ENCODE measurements at places on chromosomes 12 and 14.
A peak's percentile ranks its signal among the peaks of the same experiment; 100 is the strongest.

DNA sequence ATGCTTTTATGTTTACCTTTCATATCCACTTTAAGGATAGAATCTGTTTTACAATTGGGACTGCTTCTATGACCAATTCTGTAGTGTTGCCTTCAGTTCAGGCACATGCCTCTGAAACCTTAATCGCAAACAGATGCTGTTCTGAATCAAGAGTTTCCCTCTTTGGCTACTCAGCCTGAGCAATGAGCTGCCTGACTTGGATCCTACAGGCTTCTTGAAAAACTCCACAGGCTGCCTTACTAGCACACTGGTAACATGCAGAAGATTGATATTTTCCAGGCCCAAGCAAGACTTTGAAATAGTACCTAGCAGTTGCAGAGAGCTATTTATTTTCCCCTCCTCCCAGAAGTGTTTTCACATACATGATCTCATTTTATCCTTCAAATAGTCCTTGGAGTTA is 34.8 kb upstream of the PMCH start:
- DNase-seq: no peak

DNA sequence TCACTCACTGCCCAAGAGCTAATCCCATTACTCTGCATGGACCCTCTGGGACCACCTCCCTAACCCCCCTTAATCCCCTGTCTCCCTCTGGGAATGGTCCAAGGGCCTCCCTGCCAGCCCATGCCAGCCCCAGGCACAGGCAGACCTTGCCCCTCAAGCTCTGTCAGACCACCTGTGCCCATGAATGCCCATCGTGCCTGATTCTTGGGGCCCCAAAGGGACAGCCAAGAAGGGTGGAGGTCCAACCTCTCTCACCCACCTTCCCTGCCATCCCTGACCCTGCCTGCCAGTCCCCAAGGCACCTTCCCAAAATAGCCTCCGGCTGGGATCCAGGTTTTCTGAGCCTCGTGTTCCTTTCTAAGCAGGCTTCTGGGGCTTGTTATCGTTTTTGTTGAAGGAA is 20.8 kb upstream of the VSX2 start:
- no peak for DNase-seq

- no peak for DNase-seq
These were observed 209.6 kb upstream of the SLC16A7 start for GRCh38 chr12:59386236-59386635.

GRCh38 chr12:18340786-18341185 is 79.5 kb downstream of the PIK3C2G start:
- no peak for DNase-seq

GRCh38 chr12:52246720-52247621 is 13.9 kb downstream of the KRT7 start:
- DNase-seq: no peak

DNA sequence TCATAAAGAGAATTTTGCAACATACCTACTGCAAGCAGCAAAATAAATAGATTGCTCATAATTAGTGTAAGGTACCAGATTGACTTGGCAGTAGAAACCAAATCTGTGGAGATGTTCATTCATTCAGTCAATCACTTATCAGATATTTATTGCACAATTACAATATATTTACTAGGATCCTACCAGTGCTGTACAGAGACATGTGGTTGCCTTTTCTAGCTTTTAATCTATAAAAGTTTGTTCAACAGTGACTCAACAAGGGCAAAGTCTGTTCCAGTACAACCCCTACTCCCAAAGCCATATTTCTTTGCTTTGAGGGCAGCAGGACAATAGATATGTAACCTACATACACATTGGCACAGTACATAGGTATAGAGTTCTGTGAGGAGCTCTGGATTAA is 27.3 kb downstream of the ABCD2 start:
- no peak for DNase-seq

DNA sequence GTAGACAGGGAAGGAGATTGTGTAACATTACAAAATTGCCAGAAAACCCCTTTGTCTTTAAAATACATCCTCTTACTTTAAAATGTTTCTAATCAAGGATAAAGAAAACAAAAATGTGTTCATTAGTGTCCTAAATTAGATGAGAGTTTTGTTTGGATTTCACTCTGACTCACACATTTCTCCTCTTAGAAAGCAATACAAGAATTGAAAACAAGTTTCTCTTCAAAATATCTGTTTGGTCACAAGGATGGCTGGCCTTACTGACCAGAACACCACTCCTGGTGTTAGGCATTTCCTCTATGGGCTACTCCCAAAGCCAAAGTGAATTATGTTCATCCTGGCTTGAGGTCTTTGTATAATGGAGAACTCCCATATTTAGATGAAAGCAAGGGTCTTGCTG is 6.4 kb downstream of the GUCY2C start:
- DNase-seq: no peak

GRCh38 chr14:52422650-52423356 is 108.7 kb downstream of the PTGER2 start:
- DNase-seq: no peak

DNA sequence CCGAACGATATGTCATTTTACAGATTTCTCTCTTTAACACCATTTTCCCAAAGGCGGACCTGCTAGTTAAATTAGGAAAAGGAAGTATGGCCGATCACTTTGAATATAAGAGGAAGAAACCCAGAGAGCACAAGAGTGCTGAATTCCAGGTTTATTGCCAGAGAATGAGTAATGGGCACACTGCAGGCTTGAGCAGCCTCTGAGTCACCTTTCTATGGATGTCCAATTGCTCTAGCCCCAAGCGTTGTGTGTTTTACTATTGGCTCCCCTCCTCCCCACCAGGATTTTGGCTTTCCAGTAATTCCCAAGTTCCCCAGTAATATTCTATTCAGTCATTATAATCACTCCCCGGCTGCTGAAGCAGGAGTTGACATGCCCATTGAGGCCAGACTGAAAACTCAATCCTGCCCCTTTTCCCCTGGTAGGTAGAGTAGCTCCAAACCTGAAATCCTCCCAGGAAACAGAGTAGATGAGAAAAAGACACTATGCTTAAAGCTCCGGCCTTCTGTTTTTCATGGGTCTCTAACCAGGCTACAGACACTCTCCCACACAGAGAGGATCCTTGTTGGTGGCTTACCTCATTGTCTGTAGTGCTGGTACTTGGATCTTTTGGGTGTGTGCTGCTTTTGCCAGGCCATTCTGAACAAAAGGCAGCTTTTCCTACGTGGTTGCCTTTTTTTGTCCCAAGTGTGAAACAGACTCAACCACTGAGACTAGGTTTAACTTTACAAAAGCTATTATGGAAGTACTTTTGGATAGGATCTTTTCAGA is 704.3 kb upstream of the FLRT2 start:
- DNase-seq: no peak

GRCh38 chr12:49552014-49552413 is 13.2 kb downstream of the KCNH3 start:
- DNase-seq: no peak

DNA sequence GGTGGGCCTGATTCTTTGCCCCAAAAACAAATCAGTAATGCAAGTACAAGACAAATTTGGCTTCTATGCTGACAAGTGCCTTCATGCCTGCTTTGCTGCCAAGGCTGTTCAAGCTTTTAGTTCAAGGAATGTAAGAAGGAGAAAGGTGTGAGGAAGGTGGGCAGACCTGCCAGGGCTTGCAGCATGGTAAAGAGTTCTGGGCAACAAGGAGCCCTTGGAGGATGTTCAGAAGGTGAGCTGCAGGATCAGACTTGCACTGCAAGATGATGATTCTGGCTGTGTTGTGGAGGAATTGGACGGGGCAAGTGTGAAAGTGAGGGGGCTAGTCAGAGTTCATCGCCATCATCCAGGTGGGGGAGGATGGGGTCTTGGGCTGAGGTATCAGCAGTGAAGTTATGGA is 167.9 kb downstream of the NUAK1 start:
- DNase-seq: no peak

- no peak for DNase-seq
These were observed 398.8 kb downstream of the PRKD1 start for GRCh38 chr14:29528889-29529288.

- no peak for DNase-seq
These were observed 8.4 kb upstream of the PPTC7 start for GRCh38 chr12:110591451-110592051.

DNA sequence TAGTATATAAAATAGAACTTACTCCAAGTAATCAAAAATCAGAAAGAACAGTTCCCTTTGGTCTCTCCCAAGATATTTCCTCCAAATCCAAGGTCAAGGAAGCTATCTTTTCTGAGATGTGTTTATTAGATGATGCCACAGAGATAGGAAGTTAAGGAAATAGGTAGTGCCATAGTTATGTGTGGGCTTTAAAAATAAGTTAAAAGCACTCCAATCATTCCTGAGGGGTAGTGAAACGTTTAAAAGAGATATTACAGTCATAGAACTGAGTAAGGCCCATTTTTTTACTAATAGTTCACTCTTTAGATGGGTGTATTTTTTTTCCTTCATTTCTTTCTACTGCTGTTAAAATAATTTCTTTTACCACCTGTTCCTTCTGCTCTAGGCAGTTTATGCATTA is 1630.9 kb upstream of the SEL1L start:
- DNase-seq: no peak

GRCh38 chr12:22306311-22306710 is 28.2 kb downstream of the ST8SIA1 start:
- DNase-seq: no peak

DNA sequence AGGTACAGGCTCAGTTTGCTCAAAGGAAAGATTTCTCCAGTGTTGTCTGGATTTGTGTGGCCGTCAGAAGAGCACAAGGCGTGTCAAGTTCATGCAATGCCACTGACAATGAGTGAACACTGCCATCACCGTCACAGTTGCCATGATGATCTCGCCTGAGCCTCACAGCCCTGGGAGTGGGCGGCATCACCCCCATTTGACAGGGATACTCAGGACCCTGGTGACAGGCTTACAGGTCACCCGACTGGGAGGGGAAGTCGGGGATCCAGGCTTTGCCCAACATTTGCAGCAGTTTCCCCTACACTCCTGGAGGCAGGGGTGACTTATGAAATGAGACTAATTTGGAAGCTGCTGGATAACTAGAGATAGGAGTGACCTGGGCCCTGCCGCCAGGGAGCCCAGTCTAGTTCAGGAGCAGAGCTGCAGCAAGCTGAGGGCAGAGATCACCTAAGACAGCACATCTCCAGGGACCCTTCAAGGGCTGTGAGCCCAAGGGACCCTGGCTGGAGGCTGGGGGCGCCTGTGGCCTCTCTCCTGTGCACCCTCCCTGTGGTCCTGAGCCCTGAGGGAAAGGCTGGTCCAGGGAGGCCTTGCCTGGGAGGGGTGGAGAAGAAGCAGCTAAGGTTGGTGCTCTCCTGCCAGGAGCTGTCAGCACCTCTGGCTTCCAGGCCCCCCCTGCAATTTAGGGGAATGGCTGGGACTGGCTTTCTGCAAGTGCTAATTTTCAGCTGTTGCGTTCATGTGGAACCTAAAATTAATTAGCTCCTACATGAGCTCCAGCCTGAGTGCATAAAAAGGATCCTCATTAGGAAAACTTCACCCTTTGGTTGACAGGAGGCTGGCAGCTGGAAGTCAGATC is 32.4 kb upstream of the BEGAIN start:
- DNase-seq: no peak

DNA sequence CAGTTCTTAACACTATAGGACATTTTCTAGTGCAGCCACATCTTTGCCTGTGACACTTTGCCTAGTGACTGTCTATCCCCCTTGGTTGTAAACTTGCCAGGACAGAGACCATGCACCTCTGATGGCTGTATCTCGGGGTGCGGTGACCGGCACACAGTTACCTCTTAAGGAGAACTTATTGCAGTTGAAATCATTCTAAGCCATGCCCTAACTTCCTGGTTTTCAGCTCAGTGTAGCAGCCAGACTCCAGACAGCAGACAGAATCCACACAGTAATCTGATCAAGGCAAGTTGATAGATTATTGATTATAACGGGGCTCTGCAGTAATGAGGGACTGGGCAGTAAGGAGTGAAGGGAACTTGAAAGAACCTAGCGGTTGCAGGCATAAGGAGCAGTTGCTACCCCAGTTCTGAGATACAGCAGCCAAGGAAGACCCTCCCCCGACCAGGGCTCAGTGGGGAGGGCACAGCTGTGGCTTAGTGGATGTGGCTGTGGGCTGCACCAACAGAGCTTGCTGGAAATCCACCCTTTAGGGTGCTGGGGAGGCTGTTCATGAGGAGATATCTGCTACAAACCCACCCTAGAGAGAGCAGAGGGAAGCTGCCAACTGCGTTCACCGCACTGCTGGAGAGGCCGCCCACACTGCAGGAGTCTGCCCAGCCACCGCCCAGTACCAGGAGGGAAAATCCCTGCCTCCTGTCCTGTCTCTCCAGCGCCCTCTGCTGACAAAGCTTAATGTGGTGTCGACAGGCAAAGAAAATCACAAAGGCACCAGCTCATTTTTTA is 58.2 kb upstream of the BEGAIN start:
- peak; percentile 71 for DNase-seq

DNA sequence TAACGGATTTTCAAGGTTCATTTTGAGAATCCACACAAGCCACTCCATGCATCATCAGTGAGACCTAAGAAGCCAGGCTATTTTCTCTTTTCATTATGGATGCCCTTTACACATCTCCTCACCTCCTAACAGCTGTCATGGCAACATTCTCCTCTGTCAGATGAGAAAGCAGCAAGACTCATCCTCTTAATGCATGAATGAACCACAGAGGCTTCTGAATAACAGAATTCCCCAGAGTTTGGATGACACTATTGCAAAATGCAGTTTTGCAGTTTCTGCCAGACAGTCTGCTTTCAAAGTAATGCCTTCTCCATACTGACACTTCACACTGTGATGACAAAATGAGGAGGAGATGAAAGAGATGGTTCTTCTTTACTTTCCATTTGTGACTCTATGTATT is 286.7 kb upstream of the GRIP1 start:
- DNase-seq: no peak

DNA sequence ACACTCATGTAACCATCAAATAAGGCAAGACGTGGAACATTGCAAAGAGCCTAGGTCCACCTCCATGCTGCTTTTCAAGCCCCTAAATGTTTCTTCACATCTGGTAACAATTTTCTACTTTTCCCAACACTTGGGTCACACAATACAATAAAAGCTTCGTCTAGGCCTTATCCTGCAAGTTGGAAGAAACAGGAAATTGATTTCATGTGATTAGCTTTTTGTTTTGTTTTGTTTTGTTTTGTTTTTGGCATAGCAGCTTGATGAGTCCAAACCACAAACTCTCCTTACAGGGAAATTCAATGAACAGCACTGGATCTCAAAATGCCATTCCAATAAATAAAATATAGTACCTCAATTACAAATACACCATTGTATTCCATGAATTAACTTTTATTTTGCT is 19.3 kb downstream of the TAS2R50 start:
- DNase-seq: no peak

DNA sequence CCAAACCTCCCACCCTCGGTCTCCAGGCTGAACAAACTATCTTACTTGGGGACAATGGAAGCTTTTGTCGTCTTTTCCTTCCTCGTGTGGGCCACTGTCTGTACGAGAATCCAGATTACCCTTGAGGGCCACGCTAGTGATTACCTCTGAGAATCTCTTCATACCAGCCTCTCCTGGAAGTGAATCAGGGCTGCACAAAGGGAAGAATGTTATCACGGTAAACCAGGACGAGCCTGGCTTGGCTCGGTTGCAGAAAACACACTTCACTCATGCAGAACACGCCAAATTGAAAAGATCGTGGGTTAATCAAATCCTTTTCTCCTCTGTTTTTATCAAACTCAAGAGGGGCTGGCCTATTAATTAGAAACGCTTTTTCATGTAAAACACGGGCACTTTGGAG is 51.6 kb upstream of the MYL2 start:
- DNase-seq: no peak

- DNase-seq: no peak
These were observed 16.2 kb downstream of the NT5DC3 start for GRCh38 chr12:103824845-103825244.

GRCh38 chr12:7038591-7038990 is 20.3 kb upstream of the LPCAT3 start:
- no peak for DNase-seq

All from activated CD4-positive, alpha-beta T cell treated with anti-CD3 and anti-CD28 coated beads for 1 hour (primary cell).